ENCODE measurements at places on chromosomes 2 and 18.

DNA sequence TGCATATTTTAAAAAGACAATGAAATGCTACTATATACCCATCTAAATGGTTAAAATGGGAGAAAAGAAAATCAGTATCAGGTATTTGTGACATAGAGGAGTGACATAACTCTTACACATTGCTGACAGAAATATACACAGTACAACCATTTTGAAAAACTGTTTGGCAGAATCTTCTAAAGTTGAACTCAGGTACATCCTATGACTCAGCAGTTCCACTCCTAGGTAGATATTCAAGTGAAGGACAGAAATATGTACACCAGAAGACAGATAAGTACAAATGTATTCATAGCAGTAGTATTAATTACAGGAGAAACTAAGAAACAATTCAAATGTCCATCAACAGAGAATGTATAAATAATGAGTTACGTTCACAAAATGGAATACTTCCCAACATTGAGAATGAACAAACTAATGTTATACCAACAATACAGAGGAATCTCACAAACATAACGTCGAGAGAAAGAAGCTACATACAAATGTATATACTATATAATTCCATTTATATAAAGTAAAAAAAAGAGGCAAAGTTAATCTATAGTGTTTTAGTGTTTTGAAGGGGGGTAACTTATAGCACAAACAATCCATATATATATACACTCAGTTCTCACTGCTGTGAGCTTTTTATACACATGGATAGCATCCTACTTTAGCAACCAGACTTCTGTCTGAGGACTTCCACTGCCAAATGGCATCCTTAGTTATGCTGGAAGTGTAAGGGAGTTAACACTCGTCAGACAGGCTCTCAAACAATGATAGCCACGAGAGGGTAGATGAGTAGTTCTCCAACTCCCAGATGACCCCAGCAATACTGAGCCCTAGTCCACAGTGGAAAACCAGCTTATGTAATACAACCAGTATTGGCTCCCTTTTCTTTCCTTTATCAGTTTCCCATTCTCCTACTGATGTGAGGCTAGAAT, 172.5 kb downstream of the NBAS start:
- no peak for DNase-seq

DNA sequence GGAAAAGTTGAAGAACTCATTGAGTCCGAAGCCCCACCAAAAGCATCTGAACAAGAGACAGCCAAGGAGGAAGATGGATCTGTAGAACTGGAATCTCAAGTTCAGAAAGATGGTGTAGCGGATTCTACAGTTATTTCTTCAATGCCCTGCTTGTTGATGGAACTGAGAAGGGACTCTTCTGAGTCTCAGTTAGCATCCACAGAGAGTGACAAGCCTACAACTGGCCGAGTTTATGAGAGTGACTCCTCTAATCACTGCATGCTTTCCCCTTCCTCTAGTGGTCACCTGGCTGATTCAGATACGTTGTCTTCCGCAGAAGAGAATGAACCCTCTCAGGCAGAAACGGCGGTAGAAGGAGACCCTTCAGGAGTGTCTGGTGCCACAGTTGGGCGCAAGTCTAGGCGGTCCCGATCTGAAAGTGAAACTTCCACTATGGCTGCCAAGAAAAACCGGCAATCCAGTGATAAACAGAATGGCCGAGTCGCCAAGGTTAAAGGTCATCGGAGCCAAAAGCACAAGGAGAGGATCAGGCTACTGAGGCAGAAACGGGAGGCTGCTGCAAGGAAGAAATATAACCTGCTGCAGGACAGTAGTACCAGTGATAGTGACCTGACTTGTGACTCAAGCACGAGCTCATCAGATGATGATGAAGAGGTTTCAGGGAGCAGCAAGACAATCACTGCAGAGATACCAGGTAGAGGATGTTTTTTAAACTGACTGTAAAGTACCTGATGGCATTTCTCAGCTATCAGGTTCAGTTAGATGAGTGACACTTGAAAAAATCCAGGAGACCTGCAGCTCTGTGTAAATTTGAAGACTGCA, 111.9 kb downstream of the HAUS1 start:
- no peak for DNase-seq

GRCh38 chr2:186379052-186379451, 107.0 kb upstream of the ZC3H15 start:
- no peak for DNase-seq

DNA sequence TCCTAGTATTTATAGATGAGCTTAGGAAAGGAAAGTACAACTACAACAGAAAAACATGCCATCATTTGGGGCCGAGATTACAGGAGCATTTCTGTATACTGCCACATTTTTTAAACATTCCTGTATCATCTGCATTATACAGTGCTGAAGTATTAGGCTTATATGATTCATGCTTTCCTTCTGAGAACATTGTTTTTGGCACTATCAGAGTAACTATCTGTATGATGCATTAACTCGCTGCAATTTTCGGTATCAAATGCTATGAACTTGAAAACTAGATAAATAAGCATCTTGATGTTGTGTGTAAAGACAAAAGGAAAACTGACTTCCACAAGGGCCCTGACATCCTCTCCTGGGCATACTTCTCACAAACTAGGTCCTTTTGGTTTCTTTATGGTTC, 102.0 kb downstream of the RIT2 start:
- DNase-seq: no peak

DNA sequence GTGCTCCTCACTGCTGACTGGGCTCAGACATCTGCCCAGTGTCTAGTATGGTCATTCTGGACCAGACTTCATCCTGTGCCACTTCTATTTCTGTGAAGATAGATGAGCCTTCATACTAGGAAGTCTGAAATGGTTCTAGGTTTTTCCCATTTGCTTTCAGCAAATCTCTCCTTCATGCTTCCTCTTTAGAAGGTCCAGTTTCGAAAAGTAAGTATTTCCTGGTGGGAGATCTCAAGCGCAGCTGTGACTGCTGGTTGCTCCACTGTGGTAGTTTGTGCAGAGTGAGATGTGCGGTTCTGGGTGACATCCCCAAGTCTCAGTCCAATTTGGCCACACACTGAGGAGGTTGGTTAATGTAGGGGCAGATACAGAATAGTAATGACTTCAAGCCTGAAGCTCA, 14.4 kb downstream of the IL36B start:
- DNase-seq: no peak

DNA sequence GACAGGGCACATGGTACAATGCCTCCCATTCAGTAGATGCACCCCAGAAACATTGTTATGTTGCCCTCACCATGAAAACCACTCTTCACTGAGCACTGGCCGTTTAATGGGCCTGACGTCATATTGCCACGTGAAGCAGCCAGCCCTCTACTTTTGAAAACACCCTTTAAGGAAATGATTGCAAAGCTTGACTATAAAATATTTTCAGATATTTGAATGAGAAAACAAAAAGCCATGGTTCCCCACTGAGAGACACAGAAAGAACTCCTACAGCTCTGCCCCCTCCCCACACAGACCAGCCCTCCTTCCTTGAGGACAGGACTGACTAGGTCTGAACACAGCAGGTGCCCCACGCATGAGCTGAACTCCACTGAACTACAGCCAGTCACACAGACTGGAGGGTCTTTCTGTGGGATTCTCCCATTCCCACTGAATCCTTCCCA, 349.1 kb downstream of the ANAPC1 start:
- DNase-seq: peak; percentile 30
